ENCODE measurements at places on chromosomes 5 and 9.

GRCh38 chr5:60836131-60836530 lies 7.9 kb downstream of the ELOVL7 start:
- no peak for DNase-seq

- DNase-seq = no peak
Measured at GRCh38 chr9:16171911-16172310, 619.1 kb downstream of the CCDC171 start.

GRCh38 chr5:111958851-111959250 lies 201.9 kb upstream of the NREP start:
- DNase-seq = no peak

DNA sequence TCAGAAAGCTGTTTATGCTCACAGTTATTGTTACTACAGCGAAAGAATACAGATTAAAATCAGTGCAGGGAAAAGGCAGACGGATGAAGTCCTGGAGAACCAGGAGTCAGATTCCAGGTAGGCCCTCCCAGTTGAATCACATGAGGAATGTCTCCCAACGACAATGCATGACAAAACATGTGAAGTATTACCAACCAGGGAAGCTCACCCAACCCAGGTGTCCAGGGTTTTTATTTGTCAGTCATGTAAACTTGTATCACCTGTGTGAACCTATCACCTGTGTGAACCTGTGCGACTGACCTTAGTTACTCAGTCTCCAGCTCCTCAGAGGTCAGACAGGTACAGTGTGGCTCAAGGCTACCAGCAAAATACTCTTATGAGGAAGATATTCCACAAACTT lies 63.9 kb downstream of the KIAA1958 start:
- DNase-seq = no peak

DNA sequence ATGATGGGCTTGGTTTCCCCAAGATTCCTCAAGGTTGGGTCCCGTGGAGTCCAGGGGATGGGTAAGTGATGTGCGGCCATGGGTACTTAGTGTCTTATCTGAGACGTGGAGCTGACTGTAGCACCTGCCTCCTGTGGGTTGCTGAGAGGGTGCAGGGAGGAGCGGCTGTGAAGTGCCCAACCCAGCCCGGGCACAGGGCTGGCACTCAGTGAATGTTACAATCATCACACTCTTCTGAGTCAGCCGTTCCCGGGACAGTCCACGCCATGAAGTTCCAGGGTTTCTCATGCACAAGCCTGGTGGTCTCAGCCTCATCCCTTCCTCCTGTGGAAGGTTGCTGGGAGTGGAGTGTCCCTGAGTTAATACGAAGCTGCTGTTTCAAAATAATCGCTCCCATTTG lies 29.1 kb downstream of the NTNG2 start:
- DNase-seq = peak; percentile 40

- DNase-seq = no peak
Measured at GRCh38 chr9:11755951-11756350, 937.2 kb upstream of the TYRP1 start.

- DNase-seq = no peak
Measured at GRCh38 chr5:122649080-122649479, 125.8 kb upstream of the SNX2 start.

DNA sequence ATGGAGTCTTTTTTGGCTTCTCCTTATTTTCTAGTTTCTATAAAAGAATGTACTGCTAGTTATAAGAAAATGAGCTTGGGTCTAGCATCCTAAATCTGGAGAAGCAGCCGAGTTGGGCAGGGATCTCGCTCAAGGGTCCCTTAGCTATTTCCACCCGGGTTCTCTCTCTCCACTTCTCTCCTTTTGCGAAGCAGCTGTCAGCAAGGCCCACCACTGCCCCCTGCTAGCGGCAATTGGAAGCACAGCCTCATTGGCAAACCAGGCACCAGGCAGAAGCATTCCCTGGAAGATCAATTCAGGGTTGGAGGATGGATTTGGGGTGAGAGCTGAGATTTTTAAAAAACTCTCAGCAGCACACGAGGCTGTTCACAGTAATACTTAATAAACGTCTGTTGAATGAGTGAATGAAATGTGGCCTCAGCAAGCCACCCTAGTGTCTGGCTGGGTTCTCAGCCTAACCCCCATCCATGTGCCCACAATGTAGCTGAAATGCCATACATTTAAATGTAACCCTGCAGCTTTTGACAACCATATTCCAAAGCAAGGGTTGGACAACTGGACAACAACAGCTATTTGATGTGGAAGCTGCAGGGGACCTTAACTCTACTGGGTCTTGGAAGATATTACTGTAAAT lies 34.6 kb upstream of the TNIP1 start:
- peak; percentile 18 for DNase-seq

DNA sequence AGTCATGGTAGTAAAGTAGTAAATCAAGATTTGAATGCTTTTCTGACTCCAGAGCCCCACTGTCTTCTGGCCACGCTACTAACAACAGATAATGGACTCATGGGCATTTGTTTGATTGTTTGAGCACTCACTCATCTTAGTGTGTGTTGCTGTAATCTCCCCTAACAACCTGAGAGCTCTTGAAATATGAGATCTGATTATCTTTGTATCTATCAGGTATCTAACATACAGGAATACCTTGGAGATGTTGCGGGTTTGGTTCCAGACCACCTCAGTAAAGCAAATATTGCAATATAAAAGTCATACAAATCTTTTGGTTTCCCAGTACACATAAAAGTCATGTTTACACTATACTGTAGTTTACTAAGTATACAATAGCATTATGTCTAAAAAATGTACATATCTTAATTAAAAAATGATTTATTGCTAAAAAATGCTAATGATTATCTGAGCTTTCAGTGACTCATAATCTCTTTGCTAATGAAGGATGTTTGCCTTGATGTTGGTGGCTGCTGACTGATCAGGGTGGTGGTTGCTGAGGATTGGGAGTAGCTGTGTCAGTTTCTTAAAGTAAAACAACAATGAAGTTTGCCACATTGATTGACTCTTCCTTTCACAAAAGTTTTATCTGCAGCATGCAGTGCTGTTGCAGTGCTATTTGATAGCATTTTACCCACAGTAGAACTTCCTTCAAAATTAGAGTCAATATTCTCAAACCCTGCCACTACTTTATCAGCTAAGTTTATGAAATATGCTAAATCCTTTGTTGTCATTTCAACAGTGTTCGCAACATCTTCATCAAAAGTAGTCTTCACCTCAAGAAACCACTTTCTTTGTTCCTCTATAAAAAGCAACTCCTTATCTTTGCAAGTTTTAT lies 92.2 kb downstream of the ZNF462 start:
- peak; percentile 82 for DNase-seq

Data from NCI-H510A treated with DMSO at 0.1 percent for 48 hours (cell line).